ENCODE measurements at places on chromosomes 13 and 19.

DNA sequence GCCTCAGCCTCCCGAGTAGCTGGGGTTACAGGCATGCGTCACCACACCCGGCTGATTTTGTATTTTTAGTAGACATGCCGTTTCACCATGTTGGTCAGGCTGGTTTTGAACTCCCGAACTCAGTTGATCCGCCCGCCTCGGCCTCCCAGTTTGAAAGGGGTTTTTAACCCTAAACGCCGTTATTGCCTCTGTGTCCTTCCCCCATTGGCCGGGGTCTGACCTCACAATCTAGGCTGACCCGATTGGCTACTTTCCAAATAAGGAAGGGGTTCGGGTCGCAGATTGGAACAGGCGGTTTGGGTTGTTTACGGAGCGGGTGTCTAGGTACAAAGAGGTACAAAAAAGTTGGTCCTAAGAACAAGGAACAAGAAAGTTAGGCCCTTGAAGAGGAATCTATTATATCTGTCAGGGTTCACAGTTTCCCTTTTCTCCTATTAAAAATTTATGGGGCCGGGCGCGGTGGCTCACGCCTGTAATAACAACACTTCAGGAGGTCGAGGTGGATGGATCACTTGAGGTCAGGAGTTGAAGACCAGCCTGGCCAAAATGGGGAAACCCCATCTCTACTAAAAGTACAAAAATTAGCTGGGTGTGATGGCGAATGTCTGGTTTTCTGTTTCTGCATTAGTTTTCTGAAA is 1.0 kb downstream of the ZNF253 start:
- DNase-seq = peak; percentile 9

DNA sequence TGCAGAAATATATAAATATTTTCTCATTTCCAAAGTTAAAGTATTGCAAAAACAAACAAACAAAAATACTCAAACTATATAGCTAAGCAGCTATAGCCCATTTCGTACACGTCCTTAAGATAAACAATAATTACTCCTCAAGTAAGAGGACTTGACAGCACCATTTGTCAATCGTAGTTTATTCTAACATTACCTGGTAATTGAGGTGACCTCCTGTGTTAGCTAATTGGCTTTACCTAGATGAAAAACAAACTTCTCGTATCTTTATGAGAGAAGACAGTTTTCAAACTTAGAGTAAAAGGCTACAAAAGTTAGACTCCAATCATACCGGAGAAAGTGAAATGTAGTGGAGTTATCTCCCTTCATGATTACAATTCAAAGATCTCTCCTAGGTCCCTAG is 1876.1 kb upstream of the PCDH20 start:
- no peak for DNase-seq

GRCh38 chr13:101998129-101998528 is 403.7 kb downstream of the FGF14 start:
- DNase-seq = no peak

DNA sequence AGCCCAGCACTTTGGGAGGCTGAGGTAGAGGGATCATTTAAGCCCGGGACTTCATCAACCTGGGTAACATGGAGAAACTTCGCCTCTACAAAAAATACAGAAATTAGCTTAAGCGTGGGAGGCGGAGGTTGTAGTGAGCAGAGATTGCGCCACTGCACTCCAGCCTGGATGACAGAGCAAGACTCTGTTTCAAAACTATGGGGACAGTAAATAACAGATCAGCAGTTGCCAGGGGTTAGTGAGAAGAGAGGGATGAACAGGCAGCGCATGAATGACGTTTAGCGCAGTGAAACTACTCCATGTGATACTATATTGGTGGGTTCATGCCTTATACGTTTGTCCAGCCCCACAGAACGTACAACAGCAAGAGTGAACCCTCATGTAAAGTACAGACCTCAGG is 7.1 kb upstream of the ICAM3 start:
- no peak for DNase-seq

DNA sequence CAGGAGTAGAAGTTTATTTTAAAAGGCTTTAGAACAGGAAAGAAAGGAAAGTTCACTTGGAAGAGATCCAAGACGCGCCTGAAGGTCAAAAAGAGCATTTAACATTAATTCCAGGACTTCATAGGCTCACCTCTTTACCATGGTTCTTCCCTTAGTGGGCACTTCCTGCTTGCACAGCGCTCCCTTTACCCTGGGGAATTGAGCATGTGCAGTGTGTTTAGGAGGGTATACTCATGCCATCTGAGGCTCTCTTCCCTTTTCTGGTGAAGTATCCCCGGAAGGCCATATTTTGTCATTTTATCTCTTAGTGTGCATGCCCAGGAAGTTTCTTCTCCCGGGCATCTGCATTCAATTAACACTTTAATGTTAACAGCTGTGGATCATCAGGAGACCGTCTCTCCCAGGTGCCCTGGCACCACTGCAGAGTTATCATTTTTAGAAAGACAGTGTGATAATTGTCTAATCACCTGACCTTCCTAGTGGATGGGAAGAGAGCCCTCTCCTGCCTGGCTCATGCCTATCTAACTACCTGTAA is 66.1 kb upstream of the ABCC4 start:
- DNase-seq = no peak

DNA sequence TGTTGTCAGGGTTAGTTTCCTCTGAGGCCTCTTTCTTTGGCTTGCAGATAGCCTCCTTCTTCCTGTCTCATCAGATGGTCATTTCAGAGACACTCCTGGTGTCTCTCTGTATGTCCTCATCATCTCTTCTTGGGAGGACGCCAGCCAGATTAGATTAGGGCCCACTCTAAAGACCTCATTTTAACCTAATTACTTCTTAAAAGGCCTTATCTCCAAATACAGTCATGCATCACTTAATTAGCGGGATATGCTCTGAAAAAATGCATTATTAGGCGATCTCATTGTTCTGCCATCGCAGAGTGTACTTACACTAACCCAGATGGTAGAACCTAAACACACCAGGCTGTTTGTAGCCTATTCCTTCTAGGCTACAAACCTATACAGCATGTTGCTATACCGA is 89.0 kb downstream of the CDK8 start:
- no peak for DNase-seq

All from stimulated activated CD8-positive, alpha-beta memory T cell treated with anti-CD3 and anti-CD28 coated beads, Interleukin-12 subunit alpha, Interleukin-12 subunit beta, amount 100 ng/mL, for 4 hours (primary cell).